ENCODE measurements at places on chromosomes 11 and 22.

DNA sequence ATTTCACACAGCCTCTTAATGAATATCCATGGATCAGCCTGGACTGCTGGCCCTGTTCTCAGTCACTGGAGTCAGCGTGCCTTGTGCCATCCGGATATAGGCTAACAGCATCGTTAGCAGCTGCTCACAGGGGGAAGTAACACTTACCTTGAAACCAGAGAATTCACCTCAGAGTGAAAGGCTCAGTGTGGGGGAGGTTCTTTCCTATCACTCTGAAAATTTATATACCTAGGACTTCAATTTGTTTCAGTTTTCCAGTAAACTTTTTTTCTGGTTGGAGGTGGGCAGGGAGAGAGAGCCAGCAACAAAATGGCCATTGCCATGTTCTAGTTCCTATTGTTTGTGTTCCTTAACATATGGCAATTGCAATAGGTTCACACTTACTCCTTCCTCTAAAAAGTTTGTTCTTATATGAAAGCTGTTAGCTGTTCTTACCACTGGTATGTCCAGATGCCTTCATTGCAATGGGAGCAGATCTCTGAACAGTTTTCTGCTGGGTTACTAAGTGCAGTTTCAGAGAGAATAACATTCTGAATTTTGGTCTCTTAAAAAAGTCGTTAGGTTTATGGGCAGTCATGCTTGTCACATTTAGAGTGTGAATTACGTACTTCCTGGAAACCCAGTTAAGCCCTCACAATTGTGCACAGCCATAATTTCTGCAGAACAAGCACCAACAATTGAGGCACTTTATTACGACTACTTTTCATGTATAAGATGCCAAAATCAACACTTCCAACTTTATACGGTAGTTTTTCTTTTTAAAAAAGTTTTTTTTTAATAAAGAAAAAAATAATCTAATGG is 247.6 kb downstream of the CADM1 start:
- no peak for DNase-seq

DNA sequence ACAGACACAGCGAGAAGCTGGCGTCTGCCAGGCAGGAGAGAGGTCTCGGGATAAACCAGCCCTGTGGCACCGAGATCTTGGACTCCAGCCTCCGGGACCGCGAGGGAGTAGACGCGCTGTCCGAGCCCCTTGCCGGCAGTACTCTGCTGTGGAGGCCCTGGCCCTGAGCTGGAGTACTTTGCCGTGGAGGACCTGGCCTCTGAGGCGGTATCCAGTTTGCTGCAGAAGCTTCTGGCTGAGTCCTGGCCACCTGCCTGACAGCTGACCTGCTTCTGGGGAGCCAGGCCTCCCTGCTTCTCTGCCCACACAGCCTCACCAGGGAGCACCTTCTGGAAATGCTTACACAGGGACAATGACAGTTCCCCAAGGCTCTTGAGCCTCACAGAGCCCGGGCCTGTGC is 31.6 kb upstream of the CARS1 start:
- DNase-seq, result no peak

DNA sequence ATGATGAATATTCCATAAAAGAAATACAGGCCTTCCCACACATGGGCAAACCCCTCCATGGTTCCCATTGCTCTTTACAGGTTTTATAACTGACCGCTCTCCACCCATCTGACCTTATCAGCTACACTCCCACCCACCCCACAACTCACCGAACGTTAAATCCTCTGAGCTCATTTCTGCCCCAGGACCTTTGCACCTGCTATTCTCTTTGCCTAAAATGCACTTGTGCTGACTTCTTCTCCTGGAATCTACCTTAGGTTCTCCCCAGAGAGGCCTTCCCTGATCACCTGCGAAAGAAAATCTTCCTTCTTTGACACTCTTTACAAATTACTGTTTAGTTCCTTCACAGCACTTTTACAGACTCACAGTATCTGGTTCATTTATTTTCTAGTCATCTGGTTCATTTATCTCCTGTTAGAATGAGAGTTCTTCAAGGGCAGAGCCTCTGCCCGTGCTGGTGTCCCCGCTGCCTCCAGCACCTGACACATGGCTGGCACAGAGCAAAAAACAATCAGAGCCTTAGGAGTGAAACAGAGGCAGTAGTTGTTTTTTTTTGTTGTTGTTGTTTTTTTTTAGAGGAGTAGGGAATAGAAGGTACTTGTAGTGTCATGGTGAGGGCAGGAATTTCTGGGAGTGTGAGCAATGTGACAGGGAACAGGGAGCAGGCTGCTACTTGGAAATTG is 21.6 kb upstream of the GRK3 start:
- no peak for DNase-seq

DNA sequence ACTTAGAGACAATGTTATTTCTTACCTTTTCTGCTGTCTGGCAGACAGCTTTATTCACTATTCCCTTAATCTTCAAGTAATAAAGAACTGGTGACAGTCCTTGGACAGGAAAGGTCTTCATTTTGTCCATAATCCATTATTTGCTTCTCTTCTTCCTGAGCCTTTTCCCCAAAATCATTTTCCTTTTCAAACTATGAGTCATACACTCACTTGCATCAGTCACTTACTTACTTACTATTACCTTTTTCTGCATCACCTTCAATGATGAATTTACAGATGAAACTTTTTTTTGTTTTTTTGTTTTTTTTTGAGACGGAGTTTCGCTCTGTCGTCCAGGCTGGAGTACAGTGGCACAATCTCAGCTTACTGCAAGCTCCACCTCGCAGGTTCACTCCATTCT is 9.5 kb downstream of the METTL15 start:
- DNase-seq, result no peak

GRCh38 chr11:65611028-65611757 is 2.8 kb downstream of the MAP3K11 start:
- no peak for DNase-seq

DNA sequence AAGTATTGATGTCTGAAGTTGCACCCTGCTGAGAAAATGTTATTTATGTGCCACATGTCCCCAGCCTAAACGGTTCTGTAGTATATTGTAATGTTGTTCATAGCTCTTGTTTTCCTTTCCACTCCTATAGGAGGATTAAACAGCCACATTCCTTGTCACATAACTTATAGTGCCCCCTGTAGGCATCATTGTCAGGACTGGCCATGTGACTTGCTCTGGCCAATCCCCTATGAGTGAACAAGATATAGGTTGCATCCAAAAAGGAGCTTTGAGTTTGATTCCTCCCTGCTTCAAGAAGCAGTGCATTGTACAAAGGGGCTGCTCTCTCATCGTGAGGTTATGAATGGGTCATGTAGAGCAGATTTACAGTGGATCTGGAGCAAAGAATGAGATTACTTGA is 717.6 kb upstream of the ANO5 start:
- DNase-seq, result no peak

DNA sequence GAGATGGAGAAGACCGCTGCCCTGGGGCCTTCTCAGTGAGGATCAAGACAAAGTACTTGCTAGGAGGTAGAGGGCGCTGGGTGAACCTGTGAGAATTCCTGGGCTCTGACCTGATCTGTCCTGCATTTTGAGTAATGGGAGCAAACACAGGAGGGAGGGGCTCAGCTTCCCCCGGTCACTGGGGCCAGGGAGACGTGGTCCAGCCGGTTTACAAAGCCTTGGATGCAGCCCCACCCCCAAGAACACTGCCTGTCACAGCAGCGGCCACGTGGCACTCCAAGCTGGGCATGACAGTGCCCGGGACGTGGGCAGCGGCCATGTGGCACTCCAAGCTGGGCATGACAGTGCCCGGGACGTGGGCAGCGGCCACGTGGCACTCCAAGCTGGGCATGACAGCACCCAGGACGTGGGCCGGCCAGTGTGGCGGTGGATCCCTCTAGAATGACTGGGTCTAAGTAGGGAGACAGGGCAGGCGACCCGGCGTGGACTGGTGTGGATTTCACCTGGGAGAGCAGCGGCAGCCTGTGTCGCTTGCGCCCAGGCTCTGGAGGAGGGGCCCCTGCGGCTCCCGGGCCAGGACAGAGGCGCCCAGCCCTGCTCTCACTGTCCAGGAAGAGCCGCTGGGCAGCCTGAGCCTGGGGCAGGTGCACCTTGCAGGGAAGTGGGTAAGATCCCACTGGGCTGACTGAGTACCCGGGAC is 2.5 kb upstream of the TTLL8 start:
- no peak for DNase-seq

GRCh38 chr11:45108070-45109064 is 38.1 kb upstream of the PRDM11 start:
- DNase-seq, result no peak

GRCh38 chr11:120244476-120245365 is 4.8 kb downstream of the POU2F3 start:
- no peak for DNase-seq

DNA sequence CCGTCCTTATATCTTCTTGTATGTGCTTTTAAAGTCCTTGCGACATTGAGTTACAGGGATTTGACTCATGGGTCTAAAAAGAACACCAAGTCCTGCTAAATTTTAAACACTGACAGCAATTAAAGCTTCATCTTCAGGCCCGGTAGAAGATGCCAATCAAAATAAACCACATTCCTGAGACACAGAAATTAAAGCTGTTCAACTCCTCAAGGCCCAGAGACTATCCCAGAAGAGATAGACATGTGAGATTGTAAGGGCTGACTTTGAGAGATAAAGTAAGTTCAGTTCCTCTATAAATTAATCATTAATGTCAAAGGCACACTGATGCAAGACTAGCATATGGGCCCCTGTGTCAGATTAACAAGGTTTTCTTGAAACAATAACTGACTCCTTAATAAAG is 49.8 kb downstream of the OSBPL5 start:
- no peak for DNase-seq

GRCh38 chr11:106159836-106160235 is 82.4 kb downstream of the AASDHPPT start:
- DNase-seq, result no peak
